CD4-positive, alpha-beta T cell treated with Interleukin-2 at 100 ng/mL for 4 hours (primary cell): ENCODE measurements at places on chromosomes 5 and 9.

DNA sequence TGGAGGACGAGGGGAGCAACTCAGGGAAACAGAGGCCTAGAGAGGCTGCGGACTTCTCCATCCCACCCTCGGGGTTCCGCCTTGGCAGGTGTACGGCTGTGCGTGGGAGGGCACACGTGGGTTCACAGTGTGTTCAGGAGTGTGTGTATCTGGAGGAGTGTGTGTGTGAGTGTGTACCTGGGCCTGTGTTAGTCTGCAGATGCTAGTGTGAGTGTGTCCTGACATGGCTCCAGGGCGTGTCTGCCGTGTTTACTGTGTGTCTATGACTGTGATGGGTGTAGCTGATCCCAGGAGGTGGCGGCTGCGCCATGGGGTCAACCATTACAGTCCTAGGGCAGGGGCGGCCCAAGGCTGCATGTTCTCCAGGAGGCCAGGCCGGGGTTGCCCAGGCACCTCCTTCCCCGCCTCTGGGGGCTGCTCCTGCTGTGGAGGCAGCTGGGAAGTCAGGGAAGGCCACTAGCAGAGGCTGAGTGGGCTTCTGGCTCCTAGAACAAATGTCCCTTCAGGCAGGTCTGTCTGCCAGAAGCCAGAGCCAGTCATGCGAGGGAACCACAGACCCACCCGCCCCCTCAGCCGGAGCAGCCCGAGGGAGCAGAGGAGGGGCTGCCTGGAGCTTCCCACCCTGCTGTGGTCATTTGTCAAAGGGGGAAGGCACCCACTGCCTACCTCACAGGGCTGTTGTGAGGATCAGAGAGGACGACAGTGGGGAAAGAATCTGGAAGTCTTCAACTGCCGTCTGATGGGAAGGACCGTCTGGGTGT lies 21.4 kb downstream of the CRB2 start:
- DNase-seq = no peak

DNA sequence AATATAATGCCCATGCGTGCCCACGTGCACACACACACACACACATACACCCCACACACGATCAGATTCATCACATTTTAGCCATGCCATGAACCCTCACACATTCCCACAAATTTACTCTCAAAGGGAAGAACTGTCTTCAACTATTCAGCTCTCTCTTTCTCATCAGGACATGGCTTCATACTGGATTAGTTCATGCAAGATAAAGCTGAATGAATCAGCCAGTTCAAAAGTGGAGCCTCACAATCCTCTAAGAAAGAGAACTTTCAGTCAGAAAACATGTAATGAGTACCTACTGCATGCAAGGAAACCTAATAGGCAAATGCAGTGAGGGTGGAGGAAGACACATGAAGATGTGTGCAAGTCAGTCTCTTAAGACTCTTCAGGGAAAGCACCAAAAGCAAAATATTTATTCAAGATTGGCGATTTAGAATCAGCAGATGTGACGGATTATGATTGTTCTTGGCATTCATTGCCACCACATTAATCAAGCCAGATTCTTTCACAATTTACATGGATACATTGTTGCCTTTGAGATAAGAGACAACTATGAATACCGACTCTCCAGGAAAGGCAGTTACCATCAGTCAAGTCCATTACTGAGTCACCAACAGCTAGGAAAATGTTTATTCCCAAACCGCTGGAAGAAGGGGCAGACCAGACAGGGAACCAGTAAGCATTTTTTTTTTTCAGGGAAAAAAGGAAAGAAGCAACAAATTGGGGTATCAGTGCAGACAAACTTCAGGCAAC lies 30.3 kb upstream of the PUM3 start:
- DNase-seq = no peak

- DNase-seq = no peak
Measured at GRCh38 chr5:127275641-127276193, 14.9 kb upstream of the MEGF10 start.

GRCh38 chr9:108184009-108184408 lies 671.8 kb downstream of the ACTL7B start:
- DNase-seq = no peak

DNA sequence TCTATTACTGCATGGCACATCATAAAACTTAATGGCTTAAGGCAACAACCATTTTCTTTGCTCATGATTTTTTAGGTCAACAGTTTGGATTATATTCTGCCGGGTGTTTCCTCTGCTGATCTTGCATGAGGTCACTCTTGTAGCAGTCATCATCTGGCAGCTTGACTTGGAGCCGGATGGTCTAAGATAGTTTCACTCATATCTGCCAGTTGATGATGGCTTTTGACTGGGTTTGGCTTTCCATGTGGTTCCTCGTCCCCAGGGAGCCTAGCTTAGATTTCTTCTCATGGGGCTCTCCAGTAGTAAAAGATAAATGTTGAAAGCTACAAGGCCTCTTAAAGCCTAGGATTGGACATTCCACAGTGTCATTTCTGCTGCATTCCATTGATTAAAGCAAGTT lies 27.4 kb downstream of the LNPEP start:
- peak; percentile 46 for DNase-seq

DNA sequence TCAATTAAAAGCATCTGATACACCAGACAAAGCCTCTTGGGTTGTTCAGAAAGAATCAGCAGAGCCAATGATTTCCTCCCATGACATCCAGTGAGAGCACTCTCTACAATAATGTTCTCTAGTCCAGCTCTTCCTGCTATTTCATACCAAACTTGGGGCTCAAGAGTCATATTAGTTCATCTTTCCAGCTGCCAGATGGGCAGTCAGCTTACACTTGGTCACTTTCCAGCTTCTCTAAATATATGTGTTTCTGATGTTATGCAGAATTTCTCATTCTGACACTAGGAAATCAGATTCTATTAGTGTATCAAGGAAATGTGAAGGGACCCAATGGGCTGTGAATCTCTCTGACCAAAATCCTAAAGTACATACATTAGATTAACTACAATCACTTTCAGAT lies 148.9 kb downstream of the ENC1 start:
- no peak for DNase-seq

- DNase-seq = no peak
Measured at GRCh38 chr9:108136656-108137055, 647.1 kb upstream of the KLF4 start.

- no peak for DNase-seq
Measured at GRCh38 chr9:3458806-3459475, 66.9 kb downstream of the RFX3 start.

DNA sequence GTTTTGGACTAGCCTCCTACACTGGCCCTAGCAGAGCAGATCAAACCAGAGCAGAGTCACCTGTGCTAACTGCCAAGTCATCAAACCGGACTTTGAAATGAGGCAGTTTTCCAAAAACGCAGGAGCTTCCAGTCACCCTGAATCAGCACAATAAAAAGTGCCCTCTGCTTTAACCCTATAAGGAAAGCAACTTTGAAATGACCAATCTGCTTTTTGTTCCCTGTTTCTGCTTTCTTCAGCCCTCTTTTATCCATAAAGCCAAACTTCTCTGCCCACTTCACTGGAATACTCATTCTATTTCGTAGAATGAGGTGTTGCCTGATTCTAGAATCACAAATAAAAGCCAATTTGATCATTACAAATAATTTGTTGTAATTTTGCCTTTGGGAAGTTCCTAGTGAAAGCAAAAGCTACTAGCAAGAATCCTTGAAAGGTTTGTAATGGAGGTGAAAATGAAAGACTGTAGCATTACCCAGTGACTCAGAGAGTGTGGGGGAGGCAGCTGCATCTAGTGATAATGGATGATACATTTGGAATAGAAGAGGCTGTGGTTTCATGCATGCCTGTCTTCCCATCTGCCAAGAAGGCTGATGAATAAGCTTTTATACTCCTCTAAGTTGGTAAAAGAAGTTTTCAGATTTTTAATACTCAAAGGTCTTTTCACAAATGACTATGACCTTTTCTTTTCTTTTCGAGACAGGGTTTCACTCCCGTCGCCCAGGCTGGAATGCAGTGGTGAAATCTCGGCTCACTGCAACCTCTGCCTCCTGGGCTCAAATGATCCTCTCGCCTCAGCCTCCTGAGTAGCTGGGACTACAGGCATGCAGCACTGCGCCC lies 14.9 kb downstream of the SPAAR start:
- DNase-seq = no peak

DNA sequence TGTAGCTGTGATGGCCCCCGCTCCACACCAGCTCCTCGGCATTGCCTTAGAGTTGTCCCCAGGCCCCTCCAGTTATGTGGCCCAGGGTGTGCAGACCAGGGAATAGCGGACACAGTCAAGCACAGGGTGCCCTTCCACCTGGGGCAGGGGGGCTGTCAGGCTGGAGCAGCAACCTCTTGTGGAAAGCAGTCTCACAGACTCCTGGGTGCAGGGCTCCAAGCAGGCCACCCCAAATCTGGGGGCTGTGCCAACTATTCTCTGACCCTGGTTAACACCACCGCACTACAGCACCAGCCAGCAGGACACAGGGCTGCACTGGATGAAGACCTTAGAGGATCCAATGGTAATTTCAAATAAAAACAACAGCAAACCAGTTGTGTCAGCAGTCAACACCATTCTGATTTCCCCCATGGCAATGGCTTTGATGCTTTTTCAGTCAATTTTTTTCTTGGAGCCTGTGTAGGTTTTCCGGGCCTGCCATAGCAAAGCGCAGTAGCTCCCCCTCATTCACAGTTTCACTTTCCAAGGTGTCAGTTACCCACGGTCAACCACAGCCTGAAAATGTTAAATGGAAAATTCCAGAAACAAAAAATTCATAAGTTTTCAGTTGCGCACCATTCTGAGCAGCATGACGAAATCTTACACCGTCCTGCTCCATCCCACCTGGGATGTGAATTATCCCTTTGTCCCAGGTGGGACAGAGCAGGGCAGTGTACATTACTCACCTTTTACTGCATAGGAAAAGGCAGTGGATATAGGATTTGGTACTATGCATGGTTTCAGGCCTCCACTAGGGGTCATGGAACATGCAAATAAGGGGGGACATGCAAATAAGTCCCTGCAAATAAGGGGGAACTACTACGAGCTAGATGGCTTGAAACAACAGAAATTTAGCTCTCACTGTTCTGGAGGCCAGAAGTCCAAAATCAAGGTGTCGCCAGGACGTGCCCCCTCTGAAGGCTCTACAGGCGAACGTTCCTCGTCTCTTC lies 49.0 kb downstream of the C5orf15 start:
- DNase-seq = no peak

GRCh38 chr5:154470137-154470536 lies 7.9 kb downstream of the HAND1 start:
- no peak for DNase-seq

GRCh38 chr9:17159469-17159868 lies 24.6 kb downstream of the CNTLN start:
- DNase-seq = no peak

- no peak for DNase-seq
Measured at GRCh38 chr5:127776477-127776876, 73.3 kb downstream of the CCDC192 start.

DNA sequence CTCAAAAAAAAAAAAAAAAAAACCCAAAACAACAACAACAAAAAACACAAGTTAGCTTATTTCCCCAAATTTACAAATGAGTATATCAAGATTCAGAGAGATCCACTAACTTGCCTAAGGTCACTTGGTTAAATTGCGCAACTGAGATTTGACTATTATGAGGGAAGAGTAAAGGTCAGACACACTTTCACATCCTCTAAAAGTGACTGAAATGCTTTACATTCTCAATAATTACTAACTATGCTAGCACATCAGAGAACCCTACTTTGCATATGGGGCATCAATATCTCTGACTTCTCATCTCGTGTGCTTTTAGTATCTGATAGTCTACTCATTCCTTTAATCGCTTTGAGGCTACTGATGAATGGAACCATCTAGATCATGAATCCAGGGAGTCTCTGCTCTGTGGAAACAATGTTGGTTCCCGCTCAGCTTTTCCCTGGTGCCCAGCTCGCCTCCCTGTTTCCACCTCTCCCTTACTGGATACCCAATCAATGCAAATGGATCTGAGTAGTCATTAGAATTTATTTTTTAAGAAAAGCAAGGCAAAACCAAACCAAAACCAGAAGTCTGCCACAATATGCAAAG lies 182.1 kb upstream of the TRIM32 start:
- no peak for DNase-seq

GRCh38 chr9:130872508-130872907 lies 24.1 kb downstream of the QRFP start:
- no peak for DNase-seq

GRCh38 chr5:165877475-165877874 lies 2372.1 kb downstream of the MAT2B start:
- DNase-seq = no peak

GRCh38 chr9:128114326-128115186 lies 13.0 kb downstream of the PTGES2 start:
- no peak for DNase-seq

DNA sequence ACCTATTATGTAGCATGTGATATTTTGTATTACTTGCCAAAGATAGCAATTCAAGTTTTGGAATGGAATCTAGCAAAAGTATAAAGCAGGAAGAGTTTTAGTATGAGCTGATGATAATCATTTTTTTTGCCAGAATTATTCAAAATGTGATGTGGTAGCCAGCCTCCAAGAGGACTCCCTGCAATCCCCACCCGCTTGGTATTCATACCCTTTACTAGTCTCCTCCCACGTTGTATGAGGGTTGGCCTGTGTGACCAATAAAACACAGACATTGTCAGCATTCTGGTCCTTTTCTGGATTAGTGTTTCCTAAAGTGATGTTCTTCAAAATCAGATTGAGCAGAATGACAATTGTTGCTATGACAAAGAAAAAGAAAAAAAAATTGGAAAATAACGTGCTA lies 63.8 kb downstream of the TARS1 start:
- no peak for DNase-seq

DNA sequence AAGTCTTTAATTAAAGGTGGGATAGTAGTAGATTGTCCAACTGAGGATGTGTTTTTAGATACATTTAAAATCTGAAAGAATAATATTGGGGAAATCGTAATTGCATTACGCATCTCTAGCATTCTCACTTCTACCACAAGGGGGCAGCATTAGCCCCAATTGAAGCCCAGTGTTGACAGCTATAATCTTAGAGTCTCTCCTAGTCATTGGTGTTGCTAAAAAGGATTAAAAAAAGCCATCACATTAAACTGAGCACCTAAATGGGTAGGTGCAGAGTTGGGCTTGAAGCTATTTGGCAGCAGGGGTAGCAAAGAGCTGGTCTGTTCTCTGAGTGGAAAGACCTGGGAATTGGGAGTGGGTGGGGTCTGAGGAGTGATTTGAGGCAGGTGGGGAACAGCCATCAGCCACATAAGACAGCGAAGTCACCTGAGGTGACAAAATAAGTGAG lies 177.2 kb downstream of the OSTF1 start:
- DNase-seq = peak; percentile 54

DNA sequence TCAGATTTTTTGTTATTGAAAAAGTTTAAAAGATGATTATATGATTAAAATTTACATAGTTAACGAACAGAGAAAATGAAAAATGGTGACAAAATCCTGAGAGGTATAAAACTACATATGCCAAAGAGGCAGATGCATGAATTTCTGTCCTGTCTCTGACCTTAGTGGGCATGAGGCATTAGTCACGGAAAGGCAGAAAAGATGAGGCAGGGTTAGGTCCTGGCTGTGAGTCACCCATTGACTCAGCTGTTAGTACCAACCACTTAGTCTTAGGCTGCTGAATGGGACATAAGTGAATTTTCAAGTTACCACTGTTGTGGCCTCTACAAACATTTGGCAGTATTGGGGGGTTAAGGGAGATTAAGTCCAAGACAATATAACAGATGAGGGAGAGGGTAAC lies 33.1 kb downstream of the RASA1 start:
- DNase-seq = peak; percentile 66
